Stimulated activated CD4-positive, alpha-beta T cell treated with anti-CD3 and anti-CD28 coated beads, Interleukin-4, amount 100 ng/mL, for 48 hours (primary cell): ENCODE measurements at places on chromosomes 6 and 20.

DNA sequence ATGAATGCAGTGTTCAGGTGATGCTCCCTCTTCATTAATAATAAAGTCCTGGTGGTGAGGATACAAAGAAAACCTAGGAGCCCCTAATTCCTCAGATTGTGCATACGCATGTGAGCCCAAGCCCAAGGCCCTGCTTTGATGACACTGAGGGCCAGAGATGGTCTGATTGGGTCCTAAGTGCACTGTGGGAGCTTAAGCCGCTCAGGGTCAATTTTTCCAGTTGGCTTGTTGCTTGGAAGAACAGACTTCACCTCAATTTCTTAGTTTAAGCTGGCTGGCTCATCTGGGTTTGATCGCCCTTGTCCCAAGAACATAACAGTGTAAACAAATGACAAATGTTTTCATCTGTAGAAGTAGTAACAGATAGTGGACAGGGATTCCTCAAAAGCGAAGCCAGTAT, 41.4 kb downstream of the INSM1 start:
- DNase-seq, result no peak

- no peak for DNase-seq
Measured at GRCh38 chr20:44224637-44225036, 14.1 kb upstream of the OSER1 start.

- DNase-seq, result no peak
Measured at GRCh38 chr20:9565910-9566550, 51.6 kb downstream of the LAMP5 start.

- no peak for DNase-seq
Measured at GRCh38 chr6:121597654-121598053, 162.2 kb downstream of the GJA1 start.

DNA sequence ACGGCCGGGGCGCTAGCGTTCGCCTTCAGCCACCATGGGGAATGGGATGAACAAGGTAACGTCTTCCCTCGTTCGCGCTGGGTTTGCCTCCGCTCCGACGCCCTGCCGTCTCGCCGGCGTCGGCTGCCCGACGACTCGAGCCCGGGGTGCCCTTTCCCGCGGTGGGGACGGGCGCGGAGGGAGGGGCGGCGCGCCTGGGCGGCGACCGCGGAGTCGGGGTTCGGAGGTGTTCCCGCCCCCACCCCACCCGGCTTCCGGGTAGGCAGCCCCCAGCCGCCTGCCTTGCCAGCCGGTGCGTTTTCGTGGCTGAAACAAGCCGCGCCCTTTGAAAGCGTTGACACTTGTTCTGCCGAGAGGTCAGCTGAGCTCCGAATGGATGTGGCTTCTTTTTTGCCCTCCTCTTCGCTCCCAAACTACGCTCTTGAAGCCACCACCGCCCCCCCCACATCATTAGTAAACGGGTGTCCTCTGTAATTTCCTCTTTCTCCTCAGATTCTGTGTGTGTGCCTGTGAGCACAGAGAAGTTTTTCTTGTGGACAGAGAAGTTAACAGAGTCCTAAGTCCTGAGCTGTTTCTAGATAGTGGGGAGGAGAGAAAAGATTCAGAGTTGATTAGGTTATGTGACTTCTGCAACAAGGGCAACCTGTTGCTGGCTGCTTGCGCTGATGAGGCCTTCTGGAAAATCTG, 362 bp downstream of the DUSP22 start:
- peak; percentile 58 for DNase-seq

DNA sequence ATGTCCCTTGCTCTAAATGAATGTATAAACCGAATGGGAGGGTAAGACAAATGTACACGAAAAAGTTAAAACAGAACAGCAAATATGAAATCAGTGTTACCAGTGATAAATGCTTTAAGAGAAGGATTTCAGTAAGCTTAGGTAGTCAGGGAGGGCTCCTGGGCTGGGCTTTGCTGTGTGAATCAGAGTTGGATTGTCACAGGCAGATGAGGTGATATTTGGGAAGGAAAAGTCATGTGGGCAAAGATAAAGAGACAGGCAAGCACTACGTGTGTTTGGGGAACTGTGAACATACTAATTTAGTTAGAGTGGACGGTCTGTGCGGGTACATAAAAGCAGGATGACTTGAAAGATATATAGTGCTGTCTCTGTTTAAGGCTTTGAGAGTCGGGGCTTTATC, 114.8 kb downstream of the CRYBG1 start:
- no peak for DNase-seq

- no peak for DNase-seq
Measured at GRCh38 chr6:5286780-5287179, 25.5 kb downstream of the FARS2 start.

DNA sequence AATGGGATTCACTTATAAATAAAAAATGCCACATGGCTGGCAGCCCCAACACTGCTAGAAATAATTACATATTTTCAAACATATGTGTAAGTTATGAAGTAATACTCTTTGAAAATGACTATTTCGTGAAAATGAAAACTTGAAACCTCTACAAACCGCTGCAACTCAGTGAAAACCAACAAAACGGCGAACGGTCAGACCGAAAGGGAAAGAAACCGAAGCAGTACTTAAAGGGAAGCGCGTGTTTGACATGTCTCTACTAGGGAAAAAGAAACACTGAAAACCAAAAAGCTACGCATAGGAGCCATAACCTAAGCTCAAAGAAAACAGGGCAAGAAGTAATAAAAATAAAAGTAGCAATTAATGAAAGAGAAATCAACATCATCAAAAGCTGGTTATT, 121.0 kb upstream of the GGTLC1 start:
- no peak for DNase-seq

- DNase-seq, result no peak
Measured at GRCh38 chr6:89438248-89438647, 5.3 kb downstream of the ANKRD6 start.

- DNase-seq, result no peak
Measured at GRCh38 chr20:23317081-23317480, 33.5 kb upstream of the NXT1 start.

- no peak for DNase-seq
Measured at GRCh38 chr20:64219202-64219601, 36.3 kb upstream of the PCMTD2 start.

GRCh38 chr6:108737594-108738546, 110.4 kb upstream of the ARMC2 start:
- peak; percentile 35 for DNase-seq

DNA sequence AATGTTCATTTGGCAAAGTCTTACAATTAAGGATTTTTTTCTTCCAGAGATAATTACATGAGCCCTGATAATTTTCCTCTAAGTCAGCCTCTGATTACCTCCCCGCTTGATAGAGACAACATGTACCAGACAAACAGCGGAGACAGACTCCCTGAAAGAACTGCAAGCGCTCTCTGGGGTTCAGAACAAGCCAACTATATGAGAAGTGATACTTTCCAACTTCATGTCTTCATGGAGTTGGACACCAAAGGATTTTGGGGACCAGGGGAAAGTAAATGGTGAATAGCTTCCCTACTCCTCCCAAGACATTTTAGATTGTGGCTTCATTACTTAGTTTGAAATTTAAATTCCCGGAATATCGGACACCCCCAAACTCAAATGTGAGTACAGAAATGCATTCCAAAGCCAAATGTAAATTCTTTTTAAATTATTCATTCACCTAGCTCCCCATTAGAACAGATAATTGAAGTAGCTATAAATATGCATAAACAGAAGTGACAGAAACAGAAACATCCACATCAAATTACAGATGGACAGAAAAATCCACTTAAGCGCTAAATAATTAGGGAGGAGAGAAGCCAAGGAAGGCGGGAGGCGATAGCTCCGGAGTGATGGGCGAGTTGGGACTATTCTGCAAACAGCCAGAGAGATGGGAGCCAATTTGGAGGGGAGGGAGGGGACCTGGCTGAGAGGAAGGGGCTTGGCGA, 129.7 kb upstream of the AKAP12 start:
- no peak for DNase-seq

DNA sequence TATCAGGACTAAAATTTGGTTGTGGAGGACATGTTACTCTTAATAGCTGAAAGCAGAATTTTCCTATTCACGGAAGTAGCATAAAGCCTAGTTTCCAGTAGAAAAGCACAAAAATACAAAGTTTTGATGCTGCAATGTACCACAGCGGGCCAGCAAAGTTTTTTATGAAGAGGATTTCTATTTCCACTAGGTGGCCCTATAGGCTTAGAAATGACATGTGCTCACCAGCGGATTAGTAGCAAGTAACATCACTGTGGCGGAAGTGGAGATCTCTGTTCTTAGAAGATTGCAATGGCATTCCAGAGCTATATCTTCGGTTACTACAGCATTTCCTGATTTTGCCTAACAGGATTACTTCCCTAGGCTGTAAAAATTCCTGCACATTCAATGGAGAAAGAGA, 1219.0 kb upstream of the EYS start:
- no peak for DNase-seq

- no peak for DNase-seq
Measured at GRCh38 chr20:39070484-39071231, 108.5 kb downstream of the DHX35 start.

GRCh38 chr6:3808199-3808598, 41.0 kb upstream of the FAM50B start:
- no peak for DNase-seq

DNA sequence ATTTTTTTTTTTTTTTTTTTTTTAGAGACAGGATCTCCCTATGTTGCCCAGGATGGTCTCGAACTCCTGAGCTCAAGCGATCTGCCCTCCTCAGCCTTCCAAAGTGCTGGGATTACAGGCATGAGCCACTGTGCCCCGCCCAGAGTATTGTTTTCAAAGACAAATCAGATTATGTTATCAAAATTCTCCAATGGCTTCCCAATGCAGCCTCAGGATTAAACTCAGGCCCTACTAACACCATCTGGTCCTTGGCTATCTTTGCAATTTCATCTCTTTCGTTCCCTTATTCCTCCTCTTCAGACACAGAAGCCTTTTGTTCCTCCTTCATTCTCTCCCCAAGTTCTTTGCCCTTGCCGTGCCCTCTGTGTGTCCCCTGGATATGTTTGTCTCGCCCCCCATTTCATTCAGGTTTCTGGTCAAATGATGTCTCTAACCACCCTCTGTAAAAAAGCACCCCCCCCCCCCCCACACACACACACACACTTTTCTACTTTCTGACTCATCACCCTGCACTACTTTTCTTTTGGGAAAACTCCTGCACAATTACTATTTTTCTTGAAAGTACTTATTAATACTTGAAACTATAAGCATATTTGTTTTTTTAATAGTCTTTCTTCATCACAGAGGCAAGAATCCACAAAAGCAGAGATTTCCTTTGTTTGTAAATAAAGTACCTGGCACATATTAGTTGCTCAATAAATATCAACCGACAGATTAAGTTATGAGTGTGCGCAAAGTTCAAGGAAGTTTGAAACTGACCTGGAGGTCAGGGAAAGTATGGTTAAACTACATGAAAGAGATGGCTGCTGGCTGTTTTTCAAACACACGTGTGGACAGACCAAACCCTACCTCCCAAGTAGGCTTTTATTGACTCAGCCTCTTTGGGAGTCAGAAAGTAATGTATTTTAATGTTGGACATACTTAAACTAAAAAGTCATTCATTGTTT, 16.7 kb downstream of the BTN1A1 start:
- DNase-seq, result no peak

GRCh38 chr6:99821164-99821563, 172.9 kb downstream of the MCHR2 start:
- no peak for DNase-seq

DNA sequence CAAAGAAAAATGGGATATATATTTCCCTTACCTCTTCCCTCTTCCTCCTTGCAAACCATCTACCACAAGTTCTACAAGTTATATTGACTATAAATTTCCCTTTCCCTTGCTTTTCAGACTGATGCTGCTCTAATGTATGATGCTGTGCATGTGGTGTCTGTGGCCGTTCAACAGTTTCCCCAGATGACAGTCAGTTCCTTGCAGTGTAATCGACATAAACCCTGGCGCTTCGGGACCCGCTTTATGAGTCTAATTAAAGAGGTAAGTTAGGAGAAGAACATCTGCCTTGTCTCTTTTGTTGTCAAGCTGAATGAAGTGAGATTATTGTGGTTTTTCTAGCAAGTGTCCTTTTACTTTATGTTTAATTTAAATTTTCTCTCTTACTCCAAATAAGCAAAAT, 406.0 kb downstream of the GRIK2 start:
- no peak for DNase-seq

DNA sequence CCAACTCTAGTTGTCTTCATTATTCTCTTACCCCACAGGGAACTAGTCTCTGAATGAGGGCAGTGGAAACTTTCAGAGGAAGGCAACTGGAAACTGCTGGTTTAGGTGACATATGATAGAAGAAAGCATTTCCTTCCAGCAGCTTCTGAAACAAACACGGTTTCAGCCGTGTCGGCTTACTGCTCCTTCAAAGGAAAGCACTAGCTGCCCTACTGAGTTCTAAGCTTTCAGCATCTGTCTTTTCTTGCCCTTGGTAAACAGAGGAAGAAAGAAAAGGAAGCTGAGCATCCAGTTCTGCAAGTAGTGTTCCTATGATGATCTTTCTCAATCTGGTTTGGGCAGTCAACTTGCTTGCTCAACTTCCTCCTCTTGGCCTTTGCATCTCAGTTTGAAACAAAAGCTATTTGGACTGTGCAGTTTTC, 117.5 kb upstream of the CEP85L start:
- no peak for DNase-seq

GRCh38 chr6:169639653-169640278, 62.1 kb downstream of the WDR27 start:
- no peak for DNase-seq

DNA sequence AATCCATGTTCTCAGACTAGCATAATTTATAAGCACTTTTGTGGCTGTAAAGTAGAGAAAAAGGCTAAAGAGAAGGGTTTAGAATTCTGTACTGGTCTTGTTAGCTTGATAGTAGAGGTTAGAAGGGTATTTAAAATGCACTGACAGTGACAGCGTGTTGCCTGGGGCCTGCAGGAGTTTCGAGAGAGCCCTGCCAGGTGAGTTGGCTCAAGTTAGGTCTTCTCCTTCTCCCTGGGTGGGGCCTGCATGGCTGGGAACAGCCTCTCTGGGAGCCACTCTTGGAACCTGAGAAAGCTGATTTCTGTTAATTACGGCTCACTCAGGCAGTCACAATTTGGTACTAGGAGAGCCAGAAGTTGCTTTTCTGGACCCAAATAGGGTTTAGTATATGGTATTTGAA, 103.7 kb downstream of the ARID1B start:
- DNase-seq, result no peak

DNA sequence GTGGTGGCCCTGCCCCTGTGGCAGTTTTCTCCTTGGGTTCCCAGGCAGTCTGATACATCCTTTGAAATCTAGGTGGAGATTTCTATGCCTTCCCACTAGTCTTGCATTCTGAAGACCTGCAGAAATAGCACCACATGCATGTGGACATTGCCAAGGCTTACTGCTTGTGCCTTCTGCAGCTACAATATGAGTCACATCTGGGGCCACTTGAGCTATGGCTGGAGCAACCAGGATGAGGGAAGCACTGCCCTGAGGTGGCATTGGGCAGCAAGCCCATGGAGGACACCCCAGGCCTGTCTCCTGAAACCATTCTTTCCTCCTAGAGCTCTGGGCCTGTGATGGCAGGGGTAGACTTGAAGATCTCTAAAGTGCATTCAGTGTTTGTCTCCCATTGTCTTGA, 15.7 kb upstream of the HLA-DQB2 start:
- no peak for DNase-seq

DNA sequence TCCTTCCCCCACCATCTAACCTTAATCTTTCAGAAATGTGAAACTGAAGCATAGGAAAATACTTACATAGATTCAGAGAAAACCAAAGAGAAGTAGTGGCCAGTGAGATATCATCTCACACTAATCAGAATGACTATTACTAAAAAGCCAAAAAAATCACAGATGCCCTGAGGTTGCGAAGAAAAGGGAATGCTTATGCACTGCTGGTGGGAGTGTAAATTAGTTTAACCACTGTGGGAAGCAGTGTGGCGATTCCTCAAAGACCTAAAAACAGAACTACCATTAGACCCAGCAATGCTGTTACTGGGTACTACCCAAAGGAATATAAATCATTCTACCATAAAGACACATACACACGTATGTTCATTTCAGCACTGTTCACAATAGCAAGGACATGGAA, 9.2 kb upstream of the PREX1 start:
- no peak for DNase-seq
